ENCODE measurements at places on chromosomes 7 and 10. TPM values are rescaled to one million over a fixed set of nuclear protein-coding genes. Genes with fewer than 3 reads are reported as not detected.

Gene GIMAP2
- total RNA-seq: 16.2 TPM

Gene VWDE
- total RNA-seq: under 0.01 TPM

Gene SLC13A1
- not detected for total RNA-seq

Gene CPA4
- total RNA-seq: 20.0 TPM

Gene OGDHL
- total RNA-seq: under 0.01 TPM

Gene LEP
- 2.8 TPM for total RNA-seq

Gene GPR26
- total RNA-seq: not detected

Gene TACR2
- 0.26 TPM for total RNA-seq

Gene CYP3A4
- not detected for total RNA-seq

- H3K27ac ChIP-seq: no peak overlapping the region
- no peaks in the 10 kb centered on the region for H3K36me3 ChIP-seq
- no peak for DNase-seq
- H3K27me3 ChIP-seq: no peaks in the 10 kb centered on the region
- no peaks in the 10 kb centered on the region for H3K4me1 ChIP-seq
Observed at GRCh38 chr7:94445696-94446194, 51.0 kb downstream of the COL1A2 start.

DNA sequence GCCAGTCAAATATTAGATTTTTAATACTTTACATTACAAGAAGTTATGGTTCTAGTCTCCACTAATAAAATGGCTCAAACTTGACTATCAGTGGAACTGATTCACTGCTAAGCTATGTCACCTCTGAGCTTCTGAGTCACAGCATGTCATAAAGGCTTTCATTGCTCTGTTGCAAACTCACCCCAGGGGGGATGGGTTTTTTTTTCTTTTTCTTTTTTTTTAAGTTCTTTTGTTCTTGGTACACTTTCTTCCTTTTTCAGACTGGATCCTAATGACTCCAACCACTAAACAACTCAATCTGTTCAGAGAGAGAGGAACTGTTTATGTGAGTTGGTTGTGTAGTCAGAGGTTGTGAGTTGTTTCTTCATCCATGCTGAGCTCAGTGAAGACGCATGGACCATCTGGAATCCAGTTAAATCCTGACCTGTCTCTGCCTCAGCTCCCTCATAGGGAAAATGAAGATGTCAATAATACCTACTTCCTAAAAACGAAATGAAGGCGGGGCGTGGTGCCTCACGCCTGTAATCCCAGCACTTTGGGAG is 11.0 kb downstream of the MYOF start:
- H3K4me3 ChIP-seq: no peak overlapping the region
- peak overlapping the region; percentile 93 for H3K27ac ChIP-seq
- no peaks in the 10 kb centered on the region for H3K27me3 ChIP-seq
- peak; percentile 97 for DNase-seq
- H3K4me1 ChIP-seq: peaks cover 72% of the 10 kb centered on the region

DNA sequence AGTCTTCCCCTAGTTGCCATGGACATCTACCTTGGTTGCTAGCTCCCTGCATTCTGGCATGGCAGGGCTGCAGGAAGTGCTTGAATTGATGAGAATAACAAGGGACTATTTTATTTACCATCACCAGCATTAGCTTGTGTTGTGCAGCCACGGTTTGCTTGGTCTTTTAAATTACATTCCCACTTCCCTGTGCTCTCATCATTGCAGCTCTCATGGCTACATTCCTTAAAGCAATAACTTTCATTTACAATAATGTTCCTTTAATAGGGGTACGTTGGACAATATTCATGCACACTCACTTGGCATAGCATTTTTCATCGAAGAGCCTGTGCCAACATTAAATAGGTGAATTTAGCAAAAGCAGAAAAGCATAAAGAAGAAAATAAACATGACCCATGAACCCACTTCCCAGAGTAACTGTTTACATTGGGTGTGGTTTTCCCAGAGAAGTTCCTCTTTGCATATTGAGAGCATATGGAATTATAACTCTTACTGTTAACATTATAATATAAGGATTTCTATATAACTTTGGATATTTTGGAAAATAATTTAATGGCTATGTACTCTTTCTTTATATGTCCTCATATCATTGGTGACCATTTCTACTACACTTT is 113.2 kb upstream of the VWC2 start:
- no peaks in the 10 kb centered on the region for H3K27me3 ChIP-seq
- no peaks in the 10 kb centered on the region for H3K36me3 ChIP-seq
- no peaks in the 10 kb centered on the region for H3K4me1 ChIP-seq
- H3K4me3 ChIP-seq: no peak overlapping the region

DNA sequence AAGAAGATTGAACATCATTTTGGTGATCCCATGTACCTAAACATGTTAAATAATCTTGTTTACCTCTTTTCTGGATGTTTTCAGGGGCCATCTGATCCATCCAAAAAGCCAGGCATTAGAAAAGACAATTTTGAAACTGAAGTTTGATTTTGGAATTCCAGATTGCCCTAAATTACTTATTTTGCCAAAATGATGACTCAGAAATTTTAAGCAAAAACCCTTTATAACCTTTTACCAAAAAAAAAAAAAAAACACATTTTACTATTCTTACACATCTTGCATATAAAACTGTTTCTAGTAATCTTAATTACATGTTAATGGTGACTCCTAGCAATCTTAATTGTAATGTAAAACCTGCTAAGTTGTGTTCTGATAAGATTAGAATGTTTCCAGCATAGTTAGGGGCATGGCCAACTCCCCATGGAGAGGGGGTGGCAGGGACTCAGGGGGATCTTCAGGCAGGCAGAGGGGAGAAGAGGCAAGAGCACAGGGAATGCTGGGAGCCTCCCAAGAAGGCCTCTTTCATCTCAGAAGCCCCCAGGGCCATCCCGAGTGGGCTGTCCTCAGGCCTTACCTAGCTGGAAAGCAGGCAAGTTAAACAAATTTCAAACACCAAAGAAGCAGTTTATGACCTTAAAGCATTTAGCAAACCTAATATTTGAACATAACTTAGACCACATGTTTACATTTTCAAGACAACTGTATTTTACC is 25.8 kb upstream of the AKR1C3 start:
- H3K4me1 ChIP-seq: peaks cover 10% of the 10 kb centered on the region
- H3K4me3 ChIP-seq: no peak overlapping the region
- H3K27ac ChIP-seq: no peak overlapping the region
- no peak for DNase-seq
- no peaks in the 10 kb centered on the region for H3K36me3 ChIP-seq

GRCh38 chr10:52965938-52966401 is 193.4 kb upstream of the MBL2 start:
- no peak overlapping the region for H3K27ac ChIP-seq
- H3K36me3 ChIP-seq: no peaks in the 10 kb centered on the region
- no peaks in the 10 kb centered on the region for H3K4me1 ChIP-seq

DNA sequence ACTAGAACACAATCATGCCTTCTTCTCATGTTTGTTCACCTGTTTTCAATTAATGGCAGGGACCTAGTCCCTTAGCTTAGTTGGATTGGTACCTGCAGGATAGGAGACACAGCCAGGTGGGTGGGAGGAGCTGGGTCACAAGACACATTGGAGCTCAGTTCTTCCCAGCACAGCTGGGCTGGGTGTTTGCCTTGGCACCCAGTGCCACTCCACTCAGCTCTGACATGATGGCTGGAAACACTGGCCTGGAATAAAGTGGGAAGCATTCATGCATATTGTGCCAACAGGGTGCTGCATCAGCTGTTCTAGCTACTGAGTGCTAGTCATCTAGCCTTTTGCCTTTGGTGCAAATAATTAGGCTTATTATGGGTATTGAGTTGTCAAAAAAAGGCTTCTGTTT is 226.1 kb downstream of the PTEN start:
- H3K4me1 ChIP-seq: no peaks in the 10 kb centered on the region
- no peak overlapping the region for H3K27ac ChIP-seq
- H3K36me3 ChIP-seq: no peaks in the 10 kb centered on the region
- H3K4me3 ChIP-seq: no peak overlapping the region

GRCh38 chr10:113865901-113866300 is 11.4 kb downstream of the NHLRC2 start:
- no peaks in the 10 kb centered on the region for H3K4me1 ChIP-seq
- peaks cover under 1% of the 10 kb centered on the region for H3K36me3 ChIP-seq
- no peaks in the 10 kb centered on the region for H3K27me3 ChIP-seq
- no peak for DNase-seq

DNA sequence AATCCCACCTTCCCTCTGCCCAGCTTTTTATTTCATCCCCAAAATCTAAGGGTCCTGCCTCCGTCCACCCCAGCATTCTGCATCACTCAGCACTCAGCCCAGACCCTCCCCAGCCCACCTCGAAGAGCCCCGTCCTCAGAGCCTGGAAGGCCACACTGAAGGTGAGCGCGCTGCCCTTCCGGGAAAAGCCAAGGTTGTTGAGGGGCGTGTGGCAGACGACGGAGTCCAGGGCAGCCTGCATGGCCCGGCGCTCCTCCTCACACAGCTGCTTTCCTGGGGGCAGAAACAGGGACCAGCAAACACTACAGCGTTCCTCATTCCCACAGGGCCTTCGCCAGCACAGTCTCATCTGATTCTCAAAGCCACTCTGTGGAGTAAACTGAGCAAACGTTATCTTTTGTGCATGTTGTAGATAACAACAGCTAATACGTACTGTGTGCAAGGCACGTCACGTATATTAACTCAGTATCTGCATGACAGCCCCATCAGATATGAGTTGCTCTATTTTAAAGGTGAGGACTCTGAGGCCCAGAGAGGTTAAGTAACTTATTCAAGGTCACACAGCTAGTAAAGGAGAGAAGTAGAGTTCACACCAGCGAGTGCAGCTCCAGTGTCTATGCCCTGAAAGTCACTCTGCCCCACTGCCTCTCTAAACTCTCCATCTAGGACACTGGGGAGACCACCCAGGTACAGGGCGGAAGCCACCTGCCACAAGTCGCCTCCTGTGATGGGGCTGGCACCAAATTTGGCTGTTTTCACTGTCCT is 2.8 kb downstream of the TRAPPC14 start:
- no peak overlapping the region for H3K27ac ChIP-seq
- H3K36me3 ChIP-seq: peaks cover 19% of the 10 kb centered on the region
- no peaks in the 10 kb centered on the region for H3K27me3 ChIP-seq
- DNase-seq: no peak
- H3K4me1 ChIP-seq: peaks cover 4% of the 10 kb centered on the region

- peak; percentile 98 for DNase-seq
- no peaks in the 10 kb centered on the region for H3K27me3 ChIP-seq
- no peak overlapping the region for H3K4me3 ChIP-seq
- peak overlapping the region; percentile 100 for H3K27ac ChIP-seq
- H3K4me1 ChIP-seq: peaks cover 46% of the 10 kb centered on the region
Observed at GRCh38 chr10:73908853-73909539, 1.9 kb upstream of the PLAU start.

DNA sequence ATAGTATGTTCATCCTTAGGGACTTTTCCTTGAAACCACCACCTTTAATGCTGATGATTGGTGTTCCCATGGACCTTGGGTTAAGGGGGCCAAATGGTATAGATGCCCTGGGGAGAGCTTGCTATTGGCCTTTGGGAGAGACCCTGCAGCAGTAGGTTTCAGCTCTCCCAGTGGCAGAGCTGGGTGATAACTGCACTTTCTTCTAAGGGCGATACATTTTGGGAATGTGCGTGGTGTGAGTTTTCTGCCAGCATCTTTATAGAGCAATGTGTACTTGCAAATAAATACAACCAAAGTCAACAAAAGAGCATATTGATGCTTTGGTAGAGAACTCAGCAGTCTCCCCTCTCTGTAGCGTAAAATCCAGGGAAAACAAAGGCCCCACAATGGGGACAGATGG is 404.1 kb downstream of the PAXIP1 start:
- H3K27ac ChIP-seq: no peak overlapping the region
- H3K4me1 ChIP-seq: no peaks in the 10 kb centered on the region
- DNase-seq: no peak
- no peak overlapping the region for H3K4me3 ChIP-seq
- no peaks in the 10 kb centered on the region for H3K27me3 ChIP-seq

DNA sequence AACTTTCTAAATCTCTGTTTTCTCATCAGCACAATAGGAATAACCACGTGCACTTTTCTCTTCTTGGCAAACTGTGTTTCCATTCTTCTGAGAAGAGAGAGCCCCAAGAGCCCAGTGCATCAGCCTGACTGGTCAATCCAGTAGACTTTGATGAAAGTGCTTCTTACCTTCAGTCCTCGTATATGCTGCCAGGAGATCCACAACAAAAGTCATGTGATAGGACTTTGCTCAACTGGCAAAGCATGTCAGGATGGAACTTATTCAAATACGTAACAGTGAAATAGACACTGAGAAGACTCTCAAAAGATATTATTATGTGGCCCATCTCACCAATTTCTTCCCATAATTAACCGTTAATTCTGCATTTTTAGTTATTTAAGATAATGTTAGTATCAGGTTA is 1031.5 kb upstream of the LRRTM3 start:
- H3K4me3 ChIP-seq: no peak overlapping the region
- DNase-seq: no peak

- peak; percentile 82 for DNase-seq
- H3K4me1 ChIP-seq: no peaks in the 10 kb centered on the region
- H3K4me3 ChIP-seq: no peak overlapping the region
Observed at GRCh38 chr10:11713186-11713743, 28.9 kb upstream of the ECHDC3 start.

DNA sequence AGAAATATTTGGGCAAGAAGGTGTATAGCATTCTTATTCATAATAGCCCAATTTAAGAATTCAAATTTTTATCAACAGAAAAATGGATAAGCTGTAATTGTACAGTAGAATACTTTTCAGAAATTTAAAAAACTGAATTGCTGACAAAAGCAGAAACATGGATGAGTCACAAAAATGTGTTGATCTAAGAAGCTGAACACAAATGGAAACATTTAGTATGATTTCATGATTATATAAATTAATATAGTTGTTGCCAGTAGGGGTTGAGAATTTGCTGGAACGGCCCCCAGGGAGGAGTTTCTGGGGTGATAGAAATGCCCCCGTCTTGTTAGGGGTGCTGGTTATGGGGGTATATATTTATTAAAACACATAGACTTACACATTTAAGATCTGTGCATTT is 179.1 kb downstream of the KLF6 start:
- no peak overlapping the region for H3K27ac ChIP-seq
- H3K4me3 ChIP-seq: no peak overlapping the region
- no peaks in the 10 kb centered on the region for H3K4me1 ChIP-seq

GRCh38 chr7:83957333-83957732 is 237.3 kb downstream of the SEMA3A start:
- peaks cover 3% of the 10 kb centered on the region for H3K36me3 ChIP-seq
- peak; percentile 59 for DNase-seq
- no peaks in the 10 kb centered on the region for H3K27me3 ChIP-seq
- no peak overlapping the region for H3K27ac ChIP-seq

- H3K27me3 ChIP-seq: no peaks in the 10 kb centered on the region
- no peaks in the 10 kb centered on the region for H3K4me1 ChIP-seq
- no peak for DNase-seq
- H3K36me3 ChIP-seq: no peaks in the 10 kb centered on the region
Observed at GRCh38 chr10:1308962-1309616, 252.9 kb downstream of the WDR37 start.

All from fibroblast of lung (primary cell).